ENCODE measurements at places on chromosomes 7 and 10.

- DNase-seq: no peak
These were observed 52.5 kb upstream of the MPP7 start for GRCh38 chr10:28355376-28355775.

DNA sequence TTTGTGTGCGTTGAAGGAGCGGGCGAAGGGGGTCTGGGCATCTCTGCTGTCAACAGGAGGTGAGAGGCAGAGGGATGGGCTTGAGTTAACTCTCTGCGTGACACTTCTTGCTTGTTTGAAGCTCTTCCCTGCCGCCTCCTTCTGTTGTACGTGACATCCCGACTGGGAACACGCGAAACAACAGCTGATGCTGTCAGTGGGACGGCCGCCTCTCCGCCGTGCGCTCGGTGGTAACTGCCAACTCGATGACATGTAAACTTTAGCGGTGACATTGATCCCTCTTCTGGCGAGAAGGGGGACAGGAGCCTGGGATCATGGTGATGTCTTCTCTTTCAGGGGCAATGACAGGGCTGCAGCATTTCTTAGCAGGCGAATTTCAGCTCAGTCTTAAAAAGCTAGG is 394.5 kb downstream of the TYW1 start:
- DNase-seq: no peak

GRCh38 chr7:45922810-45923209 is 1.7 kb upstream of the IGFBP3 start:
- peak; percentile 23 for DNase-seq

- no peak for DNase-seq
These were observed 169.9 kb upstream of the RNF32 start for GRCh38 chr7:156470399-156471320.

GRCh38 chr7:138195151-138195571 is 118.9 kb downstream of the AKR1D1 start:
- DNase-seq: no peak

DNA sequence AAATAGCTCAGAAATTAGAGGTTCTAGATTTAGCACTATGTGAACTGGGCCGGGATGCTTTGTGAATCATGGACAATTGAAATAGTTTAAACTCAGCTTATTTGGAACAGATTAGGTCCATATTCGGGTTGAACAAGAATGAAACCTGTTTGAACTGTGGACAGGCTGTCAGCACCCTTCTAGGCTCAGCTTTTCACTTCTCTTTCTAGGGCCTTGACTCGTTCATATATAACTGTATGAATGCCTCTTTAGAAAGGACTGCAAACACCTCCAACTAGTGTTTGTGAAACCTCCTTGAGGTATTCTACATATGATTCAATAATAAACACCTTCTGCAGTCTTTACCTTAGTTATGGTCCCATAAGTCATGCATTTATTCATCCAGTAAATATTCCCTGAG is 115.6 kb downstream of the REEP3 start:
- DNase-seq: no peak

GRCh38 chr7:139775829-139776266 is 1.9 kb downstream of the HIPK2 start:
- peak; percentile 39 for DNase-seq

DNA sequence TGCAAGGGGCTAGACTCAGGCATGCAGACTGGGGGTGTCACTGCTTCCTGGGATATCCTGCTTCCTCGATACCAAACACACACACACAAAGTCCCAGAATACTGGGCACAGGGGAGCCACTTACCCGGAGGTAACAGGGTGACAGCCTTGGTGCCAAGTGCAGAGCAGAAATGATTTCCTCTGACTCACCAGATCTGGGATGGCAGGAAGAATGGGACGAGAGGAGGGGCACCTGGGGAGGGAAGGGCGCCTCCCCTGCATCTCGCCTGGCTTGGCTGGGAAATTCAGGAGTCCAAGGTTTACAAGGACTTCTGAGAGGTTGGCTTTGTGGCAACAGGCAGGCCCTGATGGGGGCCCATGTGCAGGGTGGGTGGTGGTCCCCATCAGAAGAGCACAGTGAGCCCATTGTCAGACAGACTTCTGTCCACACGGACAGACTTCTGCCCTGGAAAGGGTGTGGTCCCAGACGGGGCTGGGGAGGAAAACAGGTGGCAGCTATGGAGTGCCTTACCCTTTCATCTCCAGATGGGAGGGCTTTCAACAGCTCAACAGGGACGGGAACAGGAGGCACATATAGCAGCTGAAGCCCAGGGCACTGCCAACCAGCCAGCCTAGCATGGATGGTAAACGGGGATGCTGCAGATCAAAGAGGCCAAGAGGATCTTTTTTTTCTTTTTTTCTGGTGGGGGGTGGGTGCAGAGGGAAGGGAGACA is 9.7 kb upstream of the CCL24 start:
- DNase-seq: no peak

DNA sequence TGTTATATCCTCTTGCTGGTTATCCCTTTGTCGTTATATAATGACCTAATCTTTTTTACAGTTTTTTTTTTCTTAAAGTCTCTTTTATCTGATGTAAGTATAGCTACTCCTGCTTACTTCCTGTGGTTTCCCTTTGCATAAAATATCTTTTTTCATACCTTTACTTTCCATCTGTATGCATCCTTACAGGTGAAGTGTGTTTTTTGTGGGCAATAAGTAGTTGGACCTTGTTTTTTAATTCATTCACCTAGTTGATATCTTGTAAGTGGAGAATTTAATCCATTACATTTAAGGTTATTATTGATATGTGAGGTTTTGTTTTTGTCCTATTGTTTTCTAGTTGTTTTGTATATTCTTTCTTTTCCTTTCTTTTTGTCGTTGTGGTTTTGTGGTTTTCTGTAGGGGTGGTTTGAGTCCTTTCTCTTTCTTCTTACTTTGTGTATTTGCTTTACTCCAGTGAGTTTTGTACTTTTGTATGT is 168.6 kb downstream of the MLLT10 start:
- no peak for DNase-seq

DNA sequence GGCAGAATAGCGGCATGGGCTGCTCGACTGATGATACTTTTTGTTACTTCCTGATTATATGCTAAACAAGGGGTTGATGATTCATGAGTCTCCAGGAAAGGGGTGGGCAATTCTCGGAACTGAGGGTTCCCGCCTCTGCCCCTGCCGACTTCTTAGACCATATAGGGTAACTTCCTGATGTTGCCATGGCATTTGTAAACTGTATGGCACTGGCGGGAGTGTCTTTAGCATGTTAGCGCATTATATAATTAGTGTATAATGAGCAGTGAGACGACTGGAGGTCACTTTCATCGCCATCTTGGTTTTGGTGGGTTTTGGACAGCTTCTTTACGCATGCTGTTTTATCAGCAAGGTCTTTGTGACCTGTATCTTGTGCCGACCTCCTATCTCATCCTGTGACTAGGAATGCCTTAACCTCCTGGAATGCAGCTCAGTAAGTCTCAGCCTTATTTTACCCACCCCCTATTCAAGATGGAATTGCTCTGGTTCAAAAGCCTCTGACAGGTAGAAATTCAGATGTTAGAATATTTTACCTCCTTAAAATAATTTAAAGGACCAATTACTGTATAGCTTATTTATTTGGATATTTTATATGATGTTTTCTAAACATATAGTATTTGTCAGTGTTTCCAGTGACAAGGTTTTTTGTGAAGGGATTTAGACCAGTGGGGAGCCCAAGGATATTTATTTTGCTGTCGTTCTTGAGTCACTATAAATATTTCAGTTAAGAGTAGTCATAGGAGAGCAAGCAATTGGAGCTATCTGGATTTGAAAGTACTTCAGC is 90.1 kb upstream of the PIK3CG start:
- peak; percentile 43 for DNase-seq

- DNase-seq: no peak
These were observed 567.2 kb downstream of the CCSER2 start for GRCh38 chr10:84895541-84895940.

- DNase-seq: no peak
These were observed 23.6 kb upstream of the ADCYAP1R1 start for GRCh38 chr7:31028417-31028992.

DNA sequence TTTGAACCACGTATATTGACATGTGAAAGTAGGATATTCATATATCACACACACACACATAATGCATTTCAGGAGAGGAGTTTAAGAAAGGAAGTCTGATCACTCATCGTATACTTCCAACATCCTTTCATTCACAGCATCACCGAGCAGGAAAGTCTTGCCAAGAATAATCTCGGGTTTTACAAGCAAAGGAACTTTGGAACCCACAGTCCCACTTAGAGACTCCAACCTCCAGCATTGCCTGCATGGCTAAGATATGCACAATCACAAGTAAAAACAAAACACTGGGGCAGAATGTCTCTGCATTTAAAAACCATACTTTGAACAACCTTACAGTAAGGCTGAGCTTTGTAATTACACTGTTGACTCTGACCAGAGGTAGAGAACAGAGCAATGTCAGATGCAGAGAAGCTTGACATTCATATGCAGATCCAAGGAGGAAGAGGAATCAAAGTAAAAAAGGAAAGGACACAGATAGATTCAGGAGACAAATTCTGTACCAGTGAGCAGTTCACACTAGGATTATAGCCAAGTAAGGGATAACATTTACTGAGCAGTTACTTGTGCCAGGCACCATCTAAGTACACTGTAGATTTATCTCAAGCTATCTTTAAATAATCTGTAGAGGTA is 14.8 kb downstream of the THSD7A start:
- no peak for DNase-seq

DNA sequence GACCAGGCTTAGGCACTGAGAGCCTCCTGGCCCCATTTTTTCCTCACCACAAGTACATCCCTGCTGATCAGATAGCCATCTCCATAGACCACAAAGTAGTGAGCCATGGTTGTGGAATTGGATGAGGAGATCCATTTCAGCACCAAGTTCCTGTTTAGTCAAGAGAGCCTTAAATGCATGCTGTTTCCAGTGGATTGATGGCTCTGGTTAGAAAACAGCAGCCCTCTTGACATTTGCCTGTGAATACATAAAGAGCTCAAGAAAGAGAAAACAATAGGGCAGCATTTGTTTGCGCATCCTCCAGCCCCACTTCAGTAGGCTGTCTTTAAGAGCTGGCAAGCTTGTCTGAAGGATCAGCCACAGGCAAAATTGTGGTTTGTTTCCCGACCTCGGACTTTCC is 251.2 kb downstream of the POU6F2 start:
- DNase-seq: no peak

GRCh38 chr10:132948351-132948750 is 6.0 kb upstream of the CFAP46 start:
- no peak for DNase-seq

DNA sequence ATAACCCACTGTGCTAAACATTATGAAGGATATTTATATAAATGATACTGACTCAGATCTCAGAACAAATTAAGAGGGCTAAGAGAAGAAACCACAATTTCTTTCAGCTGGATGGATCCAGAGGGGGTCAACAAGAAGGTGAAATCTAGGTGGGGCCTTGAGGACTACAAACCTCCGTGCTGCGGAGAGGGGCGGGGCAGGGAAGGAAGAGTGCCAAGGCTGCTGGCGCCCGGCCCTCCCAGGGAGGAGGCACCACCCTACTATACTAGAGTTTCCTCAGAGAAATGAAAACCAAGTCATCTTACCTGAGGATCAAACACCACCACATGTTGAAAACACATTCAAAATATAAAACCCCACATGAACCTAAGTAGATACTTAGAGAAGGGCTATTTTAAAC is 29.3 kb upstream of the CRYGN start:
- no peak for DNase-seq

- no peak for DNase-seq
These were observed 6.6 kb upstream of the STX1A start for GRCh38 chr7:73726083-73726466.

GRCh38 chr10:60798031-60798430 is 19.8 kb downstream of the CDK1 start:
- DNase-seq: no peak
